ENCODE measurements at places on chromosomes 13 and 19.
A peak's percentile ranks its signal among the peaks of the same experiment; 100 is the strongest.

GRCh38 chr19:49497047-49497788, 984 bp downstream of the RPS11 start:
- DNase-seq, result peak; percentile 91

GRCh38 chr19:33876192-33876591, 79.5 kb downstream of the KCTD15 start:
- no peak for DNase-seq

GRCh38 chr19:460877-461720, at the start of gene SHC2:
Gene SHC2 (minus strand): TSS chr19:461033. CDS start chr19:460996, 37 bp downstream.
- DNase-seq, result no peak

DNA sequence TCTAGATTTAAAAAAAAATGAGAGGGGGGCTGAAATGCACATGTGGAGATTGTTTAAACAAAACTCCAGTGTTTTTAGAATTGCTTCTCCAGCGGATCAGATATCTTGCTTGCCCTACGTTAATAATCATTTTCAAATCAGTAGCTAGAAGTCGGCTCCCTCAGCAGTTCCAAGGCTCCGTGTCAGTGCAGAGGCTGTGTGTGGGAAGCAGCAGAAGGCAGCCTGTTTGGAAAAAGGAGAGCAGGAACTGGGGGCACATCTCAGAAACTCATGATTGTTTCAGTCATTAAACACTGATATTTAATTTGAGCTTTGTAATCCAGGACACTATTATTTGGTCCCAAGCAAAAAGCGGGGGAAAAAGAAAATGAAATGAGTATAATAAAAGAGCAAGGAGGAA, 50.9 kb downstream of the SOX21 start:
- no peak for DNase-seq

GRCh38 chr19:10353793-10354391, 14.5 kb upstream of the ICAM3 start:
- peak; percentile 61 for DNase-seq

GRCh38 chr19:53908106-53908934, 758 bp upstream of the CACNG7 start:
- DNase-seq, result no peak

DNA sequence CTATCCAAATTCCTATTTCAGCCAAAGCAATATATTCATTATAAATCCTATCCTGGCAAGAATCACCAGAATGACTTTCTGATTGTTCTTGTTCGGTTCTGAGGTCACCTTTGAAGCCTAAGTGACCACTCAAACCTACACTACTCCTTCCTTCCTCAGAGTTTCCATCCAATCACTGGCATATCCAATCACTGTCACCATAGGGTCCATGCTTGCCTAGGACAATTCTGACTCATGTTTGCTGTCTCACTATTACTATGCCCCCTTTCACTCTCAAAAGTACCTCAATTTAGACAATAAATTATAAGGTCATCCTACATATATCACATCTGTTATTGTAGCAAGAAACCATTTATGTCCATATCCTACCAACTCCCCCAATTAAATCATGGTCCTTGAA, 58.9 kb downstream of the UBL3 start:
- DNase-seq, result no peak

DNA sequence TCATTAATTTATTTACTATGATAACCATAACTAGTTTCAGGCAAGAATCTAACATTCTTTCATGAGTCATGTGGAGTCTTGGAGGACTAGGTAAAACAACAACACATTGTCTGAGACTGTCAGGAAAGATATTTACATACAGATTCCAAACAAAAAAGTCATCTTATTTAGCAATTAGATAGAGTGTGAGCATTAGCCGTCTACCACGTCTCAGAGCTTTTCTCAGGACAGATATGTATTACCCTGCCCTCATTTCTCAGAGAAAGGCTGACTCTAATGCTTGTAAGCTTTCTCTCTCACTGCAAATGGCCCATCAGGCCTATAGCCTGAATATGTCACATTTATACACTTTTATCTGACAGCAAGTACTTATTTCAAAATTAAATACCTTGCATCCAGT, 312.1 kb upstream of the PCDH20 start:
- DNase-seq, result no peak

DNA sequence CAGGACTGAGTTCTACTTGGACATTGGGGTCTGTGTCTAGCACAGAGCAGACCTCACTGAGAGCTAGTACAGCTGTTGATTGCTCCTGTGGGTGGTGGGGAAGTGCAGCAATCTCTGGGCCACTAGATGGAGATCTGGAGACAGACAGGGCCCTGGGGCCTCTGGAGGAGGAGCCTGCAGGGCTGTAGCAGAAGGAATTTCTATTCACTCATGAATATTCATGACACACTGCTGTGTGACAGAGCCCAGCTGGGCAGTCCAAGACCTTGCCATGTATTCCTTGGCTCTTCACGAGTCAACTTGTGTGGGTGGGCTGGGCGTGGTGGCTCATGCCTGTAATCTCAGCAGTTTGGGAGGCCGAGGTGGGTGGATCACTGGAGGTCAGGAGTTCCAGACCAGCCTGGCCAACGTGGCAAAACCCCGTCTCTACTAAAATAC, 37.5 kb downstream of the SUGP2 start:
- peak; percentile 13 for DNase-seq

DNA sequence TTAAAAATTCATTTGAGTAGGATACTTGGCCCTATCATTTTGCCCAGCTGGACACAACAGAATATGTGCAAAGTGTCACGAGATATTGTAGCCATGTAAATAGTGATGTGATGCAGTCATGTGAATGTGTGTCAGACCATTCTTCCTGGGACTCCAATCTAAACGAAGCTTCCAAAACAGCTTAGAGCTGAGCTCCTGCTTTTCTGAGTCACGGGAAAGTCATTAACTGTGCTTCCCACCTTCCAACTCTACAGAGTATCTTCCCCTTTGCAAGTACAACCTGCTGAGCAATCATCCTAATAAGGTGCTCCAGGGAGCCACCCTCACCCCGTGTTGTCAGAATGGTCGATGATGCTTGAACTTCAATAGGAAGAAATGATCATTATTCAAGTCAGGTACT, 294.7 kb downstream of the MYO16 start:
- DNase-seq, result no peak

GRCh38 chr19:52735734-52736133, 890 bp upstream of the ZNF611 start:
- no peak for DNase-seq

GRCh38 chr13:21009036-21009435, 52.4 kb downstream of the LATS2 start:
- no peak for DNase-seq

GRCh38 chr13:47632311-47632710, 368.8 kb downstream of the SUCLA2 start:
- DNase-seq, result no peak

DNA sequence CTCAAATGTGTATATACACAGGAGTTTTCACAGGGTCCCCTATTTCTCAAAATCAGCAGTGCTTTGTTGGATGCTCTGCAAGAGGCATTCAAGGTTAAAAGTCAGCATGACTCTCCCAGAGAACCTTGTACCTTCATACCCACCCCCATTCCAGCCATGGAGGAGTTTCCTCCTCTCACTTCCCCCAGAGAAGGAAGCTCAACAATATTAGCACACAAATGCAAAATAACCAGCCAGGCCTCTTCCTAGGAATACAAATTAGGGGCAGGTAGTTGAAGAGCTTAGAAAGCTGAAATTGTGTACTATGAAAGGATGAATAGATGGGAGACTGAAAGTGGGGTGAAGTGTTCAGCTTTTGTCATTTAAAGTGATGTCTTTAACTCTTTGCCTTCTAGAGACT, 43.8 kb downstream of the SPRY2 start:
- no peak for DNase-seq

GRCh38 chr19:16330368-16330801, 5.8 kb downstream of the KLF2 start:
- DNase-seq, result peak; percentile 22

DNA sequence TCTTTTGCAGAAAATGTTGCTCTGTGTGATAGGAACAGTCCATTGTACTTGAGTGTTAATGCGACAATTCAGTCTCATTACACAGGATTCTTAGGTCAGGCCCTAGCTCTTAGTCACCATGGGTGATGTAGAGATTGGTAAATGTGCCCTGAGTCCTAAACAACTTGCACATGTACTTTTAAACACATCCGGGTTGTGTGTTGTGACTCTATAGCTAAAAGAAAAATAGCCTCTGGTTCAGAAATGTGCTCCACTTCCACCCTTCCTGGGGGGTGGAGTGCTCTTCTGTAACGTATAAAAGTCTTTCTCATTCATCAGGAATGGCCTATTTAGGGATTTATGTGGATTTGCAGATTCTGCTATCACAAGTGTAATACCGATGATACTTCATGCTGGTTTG, 5.2 kb downstream of the SPATA13 start:
- no peak for DNase-seq

All from hematopoietic multipotent progenitor cell treated with erythropoietin and hydrocortisone succinate and interleukin-3 and kit ligand, for 15 days (in vitro differentiated cells).